Small intestine (tissue), 16 donors: ENCODE measurements at places on chromosomes 5 and 9. TPM values are rescaled to one million over a fixed set of nuclear protein-coding genes. Genes with fewer than 3 reads are reported as not detected.

The CBY3 gene
- polyA plus RNA-seq, result not detected

The ARID3C gene
- 0.03 TPM for polyA plus RNA-seq

The RIMOC1 gene
- 8.4 TPM for polyA plus RNA-seq

The PWWP2A gene
- polyA plus RNA-seq, result 6.8 TPM

The EGFLAM gene
- 0.54 TPM for polyA plus RNA-seq

The CSF2 gene
- polyA plus RNA-seq, result not detected

The GABRA1 gene
- polyA plus RNA-seq, result 0.10 TPM

The CRHBP gene
- 1.1 TPM for polyA plus RNA-seq

The PCDHB3 gene
- 0.31 TPM for polyA plus RNA-seq

The SPINK7 gene
- 0.43 TPM for polyA plus RNA-seq

The NPM1 gene
- polyA plus RNA-seq, result 1,717 TPM

The PTCD2 gene
- polyA plus RNA-seq, result 4.7 TPM

The PRSS3 gene
- polyA plus RNA-seq, result 505 TPM

The UGCG gene
- 23.5 TPM for polyA plus RNA-seq

The LEAP2 gene
- 3.7 TPM for polyA plus RNA-seq

The SLC9A3 gene
- polyA plus RNA-seq, result 178 TPM

The TAL2 gene
- 0.10 TPM for polyA plus RNA-seq

The FCN2 gene
- not detected for polyA plus RNA-seq

The PRRX2 gene
- polyA plus RNA-seq, result not detected

The HSDL2 gene
- polyA plus RNA-seq, result 54.9 TPM

The OR1N1 gene
- polyA plus RNA-seq, result not detected

The TUSC1 gene
- polyA plus RNA-seq, result 7.8 TPM

The BAAT gene
- polyA plus RNA-seq, result 0.04 TPM

The TAF11L5 gene
- not detected for polyA plus RNA-seq

The CDKN2A gene
- 2.7 TPM for polyA plus RNA-seq

The SPATA6L gene
- 6.9 TPM for polyA plus RNA-seq

The PCDHGB1 gene
- polyA plus RNA-seq, result not detected

The F2RL1 gene
- 38.0 TPM for polyA plus RNA-seq

The PCDHGA6 gene
- not detected for polyA plus RNA-seq
